ENCODE measurements at places on chromosomes 6 and 20.

GRCh38 chr6:35072051-35072697, 69.0 kb downstream of the TCP11 start:
- no peak for DNase-seq

DNA sequence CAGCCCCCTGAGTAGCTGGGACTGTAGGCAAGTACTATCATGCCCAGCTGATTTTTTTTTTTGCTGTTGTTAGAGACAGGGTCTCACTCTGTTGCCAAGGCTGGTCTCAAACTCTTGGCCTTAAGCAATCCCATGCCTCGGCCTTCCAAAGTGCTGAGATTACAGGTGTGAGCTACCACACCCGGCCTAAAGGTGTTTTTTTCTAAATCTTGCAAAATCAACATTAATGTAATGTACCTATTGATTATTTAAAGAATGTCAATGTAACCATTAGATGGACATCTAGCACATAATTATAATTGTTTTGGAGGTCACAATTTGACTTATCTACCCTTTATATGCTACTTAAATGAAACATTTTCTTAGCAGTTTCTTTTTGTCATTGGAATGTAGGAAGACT, 126.1 kb downstream of the PHACTR1 start:
- DNase-seq: no peak

DNA sequence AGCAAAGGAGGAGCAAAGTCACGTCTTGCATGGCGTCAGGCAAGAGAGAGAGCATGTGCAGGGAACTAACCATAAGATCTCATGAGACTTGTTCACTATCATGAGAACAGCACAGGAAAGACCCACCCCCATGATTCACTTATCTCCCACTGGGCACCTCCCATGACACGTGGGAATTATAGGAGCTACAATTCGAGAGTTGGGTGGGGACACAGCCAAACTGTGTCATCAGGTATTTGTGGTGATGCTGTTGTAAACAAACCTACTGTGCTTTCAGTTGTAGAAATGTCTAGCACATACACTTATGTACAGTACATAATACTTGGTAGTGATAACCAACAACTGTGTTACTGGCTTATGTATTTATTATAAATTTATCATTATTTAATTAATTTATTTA, 128.3 kb downstream of the UTRN start:
- DNase-seq: no peak

DNA sequence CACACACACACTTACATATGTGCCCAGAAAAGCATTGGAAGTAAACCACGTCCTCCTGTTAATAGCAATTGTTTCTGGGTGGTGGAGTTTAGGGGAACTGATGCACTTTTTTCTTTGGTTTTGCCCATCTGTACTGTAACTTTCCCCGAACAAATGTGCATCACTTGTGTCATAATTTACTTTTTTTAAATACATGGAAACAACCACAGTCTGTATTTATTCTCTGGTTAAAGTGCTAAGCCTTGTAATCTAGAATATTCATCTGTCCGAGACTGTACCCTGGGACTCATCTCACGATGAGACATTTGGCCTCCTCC, 61.5 kb upstream of the CD93 start:
- no peak for DNase-seq

DNA sequence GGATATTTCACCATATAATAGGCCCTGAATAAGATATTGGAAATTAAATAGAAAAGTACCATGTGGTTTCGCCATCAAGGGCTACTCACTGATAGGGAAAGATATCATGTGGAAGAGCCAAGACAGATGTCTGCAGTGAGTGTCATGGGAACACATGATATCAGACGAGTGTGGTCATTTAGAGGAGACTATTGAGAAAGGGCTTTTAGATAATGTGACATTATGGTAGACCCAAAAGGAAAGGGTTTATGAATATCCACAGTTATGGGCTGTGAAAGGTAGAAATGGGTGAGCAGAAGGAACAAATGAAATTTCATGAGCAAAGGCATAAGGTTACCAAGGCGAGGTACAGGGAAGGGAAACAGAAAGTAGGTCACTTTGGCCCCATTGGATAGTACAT, 182.3 kb upstream of the PRSS16 start:
- no peak for DNase-seq

DNA sequence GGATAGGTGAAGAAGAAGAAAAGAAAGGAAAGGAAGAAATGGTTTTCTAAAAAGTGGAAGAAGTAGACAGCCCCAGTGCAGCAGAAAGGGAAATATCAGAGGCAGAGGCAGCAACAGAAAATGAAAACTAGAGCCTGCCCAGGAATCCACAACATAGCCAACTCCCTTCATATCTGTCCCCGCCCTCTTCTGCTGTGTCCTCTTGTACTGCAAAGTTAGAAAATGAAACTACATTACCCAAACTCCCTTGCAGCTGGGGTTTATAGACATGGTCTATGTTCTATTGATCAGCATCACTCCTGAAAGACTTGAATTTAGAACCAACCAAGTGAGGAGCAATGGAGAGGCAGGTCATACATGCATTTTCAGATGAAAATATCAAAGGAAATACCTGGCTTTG, 200.5 kb upstream of the PHACTR1 start:
- DNase-seq: no peak

- DNase-seq: no peak
Observed at GRCh38 chr6:105608711-105609374, 206.0 kb upstream of the PREP start.

- no peak for DNase-seq
Observed at GRCh38 chr6:84766118-84766798, 1.9 kb upstream of the TBX18 start.

DNA sequence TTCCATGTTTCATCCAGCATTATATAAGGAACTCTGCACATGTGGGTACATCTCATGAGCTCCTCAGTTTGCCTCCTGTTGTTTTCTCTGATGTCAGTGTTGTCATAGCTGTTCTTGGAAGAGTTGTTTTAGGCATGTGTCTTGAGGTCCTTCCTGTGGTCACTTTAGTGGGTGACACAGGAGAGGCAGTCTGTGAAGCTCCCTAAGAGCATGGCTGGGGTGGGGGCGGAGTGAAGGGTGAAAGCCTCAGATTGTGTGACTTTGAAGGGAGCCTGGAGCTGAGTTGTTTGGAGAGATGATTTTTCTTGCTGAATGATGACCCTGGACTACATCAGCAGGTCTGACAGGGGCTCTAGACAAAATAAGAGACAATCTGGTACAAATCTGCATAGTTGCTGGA, 37.7 kb downstream of the PPP1R14C start:
- DNase-seq: no peak

All from endothelial cell (in vitro differentiated cells).